HAP-1 (cell line): ENCODE measurements at places on chromosomes 1 and 21.

- DNase-seq: no peak
Observed at GRCh38 chr1:176046926-176047325, 160.2 kb downstream of the COP1 start.

DNA sequence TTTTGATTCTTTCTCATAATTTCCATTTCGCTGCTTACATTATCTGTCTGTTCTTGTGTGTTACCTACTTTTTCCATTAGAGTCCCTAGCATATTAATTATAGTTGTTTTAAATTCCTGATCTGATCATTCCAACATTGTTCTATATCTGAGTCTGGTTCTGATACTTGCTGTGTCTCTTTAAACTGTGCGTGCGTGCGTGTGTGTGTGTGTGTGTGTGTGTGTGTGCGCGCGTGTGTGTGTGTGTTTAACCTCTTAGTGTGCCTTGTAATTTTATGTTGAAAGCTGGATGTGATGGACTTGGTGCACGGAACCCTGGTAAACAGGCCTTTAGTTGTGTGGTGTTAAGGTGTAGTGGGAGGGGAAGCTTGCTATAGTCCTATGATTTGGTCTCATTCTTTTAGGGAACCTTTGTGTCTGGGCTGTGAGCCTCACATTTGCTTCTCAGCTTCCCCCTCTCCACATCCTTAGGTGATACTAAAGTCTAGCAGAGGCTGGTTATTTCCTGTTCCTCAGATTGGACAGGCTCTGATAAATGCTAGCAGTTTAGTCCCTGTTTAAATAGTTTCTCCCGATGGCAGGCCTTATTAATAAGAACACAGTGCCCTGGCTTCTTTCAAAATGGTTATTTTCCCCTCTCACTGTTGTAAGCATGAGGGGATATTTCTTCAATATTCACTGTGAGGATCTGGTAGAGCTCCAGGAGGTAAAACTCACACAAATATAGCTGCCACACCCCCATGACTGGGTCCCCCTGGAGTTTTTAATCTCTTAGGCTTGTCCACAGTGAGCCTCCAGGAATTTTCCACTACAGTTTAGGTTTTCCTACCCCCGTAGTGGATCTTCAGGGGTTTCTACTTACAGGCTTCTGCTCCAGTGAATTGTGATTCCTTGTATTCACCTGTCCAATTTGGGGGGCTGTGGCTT, 118.3 kb downstream of the GALNT2 start:
- no peak for DNase-seq

DNA sequence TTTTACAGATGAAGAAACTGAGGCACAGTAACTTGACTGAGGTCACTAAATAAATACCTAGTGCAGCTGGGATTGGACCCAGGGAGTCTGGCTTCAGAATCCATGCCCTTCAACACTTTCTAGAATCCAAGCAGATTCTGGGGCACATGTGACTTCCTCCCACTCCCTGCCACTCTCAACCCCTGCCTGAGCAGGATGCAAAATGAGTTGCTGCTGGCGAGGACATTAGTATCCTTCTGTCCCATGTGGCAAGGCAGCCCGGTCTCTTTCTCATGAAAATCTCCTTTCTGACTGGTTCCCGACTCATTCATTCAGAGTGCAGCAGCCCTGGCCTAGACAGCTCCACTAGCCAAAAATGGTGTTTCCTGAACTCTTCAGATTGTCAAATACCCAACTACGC, 28.4 kb downstream of the TNNT2 start:
- DNase-seq: no peak

DNA sequence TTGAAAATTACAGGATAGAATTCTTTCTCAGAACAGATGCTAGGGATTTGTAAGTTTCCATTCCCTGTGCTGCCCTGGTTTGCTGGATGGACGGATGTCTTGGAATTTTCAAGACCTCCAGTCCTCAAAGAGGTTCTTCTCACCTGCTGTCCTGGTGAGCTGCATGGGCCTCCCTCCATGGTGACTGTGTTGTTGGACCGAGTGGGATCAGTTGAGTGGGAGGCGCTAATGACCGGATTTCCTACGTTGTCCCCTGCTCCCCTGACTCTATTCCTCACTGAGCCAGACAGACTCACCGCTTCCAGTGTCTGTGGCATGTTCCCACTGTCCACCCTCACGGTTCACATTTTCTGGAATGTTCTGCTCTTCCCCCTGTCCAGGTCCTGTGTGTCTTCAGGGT, 229.8 kb downstream of the CAMTA1 start:
- DNase-seq: no peak

DNA sequence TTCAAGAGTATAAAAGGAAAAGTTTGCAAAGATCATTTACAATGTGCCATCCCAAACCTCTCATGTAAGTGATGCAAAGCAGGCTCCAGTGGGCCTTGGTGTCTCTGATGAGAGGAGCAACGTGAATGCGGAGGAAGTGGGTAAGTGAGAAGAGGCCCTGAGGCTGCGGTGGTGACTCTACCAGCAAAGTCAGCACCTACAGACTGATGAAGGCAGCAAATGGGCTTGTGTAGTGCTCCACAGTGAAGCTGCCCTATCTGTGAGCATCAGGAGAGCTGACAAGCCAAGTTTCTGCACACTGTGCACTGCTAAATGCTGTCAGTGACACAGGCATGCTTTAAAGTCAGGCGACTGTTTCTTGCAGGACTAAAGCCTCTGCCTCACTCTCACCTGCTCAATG, 15.6 kb upstream of the RAP1A start:
- no peak for DNase-seq
